ENCODE measurements at places on chromosomes 3 and 15. TPM values are rescaled to one million over a fixed set of nuclear protein-coding genes. Genes with fewer than 3 reads are reported as not detected.

The SMAD6 gene
- not detected for total RNA-seq

GRCh38 chr3:197300361-197300760 lies 1.9 kb upstream of the DLG1 start:
- DNase-seq: no peak

The AMOTL2 gene
- total RNA-seq: not detected

DNA sequence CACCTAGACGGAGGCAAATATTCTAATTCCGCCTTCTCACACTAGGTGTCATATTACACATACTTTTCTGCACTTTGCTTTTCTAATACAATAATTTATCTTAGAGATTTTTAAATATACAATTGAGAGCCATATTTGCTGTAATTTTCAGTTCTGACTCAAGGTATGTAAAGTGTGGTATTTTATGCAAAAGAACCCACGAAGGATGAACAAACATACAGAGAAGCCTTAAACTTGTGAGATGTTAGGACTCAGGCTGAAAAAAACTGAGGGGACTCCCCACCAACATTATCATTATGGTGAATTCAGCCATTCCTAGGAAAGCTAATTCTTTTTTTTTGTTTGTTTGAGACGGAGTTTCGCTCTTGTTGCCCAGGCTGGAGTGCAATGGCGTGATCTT lies 9.6 kb downstream of the ZBTB11 start:
- DNase-seq: no peak

The SYNPR gene
- total RNA-seq: not detected
